ENCODE measurements at places on chromosomes 1 and 21.

DNA sequence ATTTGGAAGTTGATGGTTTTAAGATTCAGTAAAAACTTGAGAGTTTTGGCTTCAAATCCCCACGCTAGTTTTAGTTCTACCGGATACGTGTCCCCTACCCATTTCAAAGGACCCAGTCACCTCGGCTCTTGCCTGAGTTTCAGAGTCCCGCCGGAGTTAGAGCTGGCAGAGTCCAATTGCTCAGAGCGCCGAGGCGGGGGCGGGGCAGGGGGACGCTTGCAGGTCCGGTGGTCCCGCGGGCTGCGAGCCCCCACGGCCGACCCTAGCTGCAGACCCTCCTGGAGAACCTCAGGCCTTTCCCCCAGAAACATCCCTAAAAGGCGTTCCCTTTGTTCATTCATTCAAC lies 765 bp upstream of the VPS45 start:
- peak; percentile 76 for DNase-seq
- peak overlapping the region; percentile 99 for H3K27ac ChIP-seq
- H3K36me3 ChIP-seq: peaks cover 22% of the 10 kb centered on the region
- peaks cover 42% of the 10 kb centered on the region for H3K4me1 ChIP-seq
- peak overlapping the region; percentile 96 for H3K4me3 ChIP-seq

DNA sequence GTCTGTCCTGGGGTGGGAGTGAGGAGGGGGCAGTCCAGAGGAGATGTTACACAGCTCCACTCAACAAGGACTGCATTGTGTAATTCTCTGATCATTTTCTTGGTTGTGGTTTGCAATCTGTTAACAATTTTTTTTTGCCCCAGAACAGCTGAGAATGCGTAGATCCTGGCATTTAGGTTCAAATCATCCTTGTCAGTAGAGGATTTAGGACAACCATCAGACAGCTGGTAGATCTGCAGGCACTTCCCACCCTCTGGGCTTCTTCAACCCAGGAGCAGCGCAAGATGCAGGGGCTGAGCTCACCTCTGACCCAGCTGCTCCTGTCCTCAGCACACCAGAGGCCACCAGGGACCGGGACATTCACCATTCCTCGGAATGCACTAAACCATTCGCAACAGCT lies 13.5 kb downstream of the BCAR3 start:
- peak overlapping the region; percentile 49 for H3K27ac ChIP-seq
- H3K4me3 ChIP-seq: no peak overlapping the region
- peaks cover 36% of the 10 kb centered on the region for H3K36me3 ChIP-seq
- H3K27me3 ChIP-seq: no peaks in the 10 kb centered on the region
- no peak for DNase-seq

DNA sequence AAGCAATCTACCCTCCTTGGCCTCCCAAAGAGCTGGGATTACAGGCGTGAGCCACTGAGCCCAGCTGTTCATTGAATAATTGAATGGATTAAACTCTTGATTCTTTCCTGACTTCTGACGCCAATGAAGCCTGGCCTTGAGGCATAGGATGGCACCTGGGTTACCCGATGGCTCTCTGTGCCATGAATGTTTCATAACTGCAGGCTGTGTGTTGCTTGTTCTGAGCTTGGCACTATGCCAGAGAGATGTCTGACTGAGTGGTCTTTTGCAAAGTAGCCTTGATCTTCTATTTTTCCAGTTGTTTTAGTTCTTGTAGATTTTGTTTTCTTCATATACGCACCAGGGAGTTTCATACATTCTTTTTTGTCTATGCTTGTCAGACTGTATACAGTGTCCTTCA lies 38.5 kb upstream of the AK4 start:
- no peak overlapping the region for H3K27ac ChIP-seq
- no peaks in the 10 kb centered on the region for H3K36me3 ChIP-seq
- DNase-seq: no peak
- peaks cover 9% of the 10 kb centered on the region for H3K27me3 ChIP-seq

DNA sequence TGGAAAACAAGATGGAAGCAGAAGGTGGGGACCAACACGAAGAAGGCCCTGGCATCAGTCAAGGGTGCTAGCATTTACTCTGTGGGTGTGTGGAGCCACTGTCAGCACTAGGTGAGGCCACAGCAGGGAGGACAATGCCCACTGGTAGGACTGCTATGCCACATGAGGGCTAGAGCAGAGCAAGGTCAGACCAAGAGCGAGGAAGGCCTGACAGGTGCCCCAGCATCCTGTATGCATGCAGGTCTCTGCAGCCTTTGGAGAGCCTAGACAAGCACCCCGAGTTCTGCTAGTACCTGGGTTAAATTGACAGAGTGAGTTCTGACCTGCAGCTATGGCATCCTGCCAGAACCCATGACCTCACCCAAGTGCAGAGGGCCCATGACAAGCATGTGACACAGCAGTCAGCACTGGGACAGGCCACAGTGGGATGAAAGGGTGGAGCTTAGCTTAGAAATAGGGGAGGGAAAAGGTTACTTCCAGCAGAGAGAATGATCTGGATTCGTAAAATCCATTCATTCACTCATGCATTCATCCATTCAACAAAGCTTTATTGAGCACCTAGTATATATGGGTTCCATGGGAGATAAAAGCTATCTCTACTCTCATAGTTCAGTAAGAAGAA lies 9.0 kb upstream of the CSF1 start:
- H3K27me3 ChIP-seq: peaks cover 20% of the 10 kb centered on the region
- peaks cover 21% of the 10 kb centered on the region for H3K4me1 ChIP-seq
- H3K4me3 ChIP-seq: no peak overlapping the region
- no peak overlapping the region for H3K27ac ChIP-seq
- no peaks in the 10 kb centered on the region for H3K36me3 ChIP-seq

GRCh38 chr1:27779122-27779521 lies 6.1 kb downstream of the STX12 start:
- no peak for DNase-seq
- H3K4me1 ChIP-seq: peaks cover 2% of the 10 kb centered on the region
- no peak overlapping the region for H3K27ac ChIP-seq
- H3K36me3 ChIP-seq: peaks cover 9% of the 10 kb centered on the region
- H3K4me3 ChIP-seq: no peak overlapping the region

DNA sequence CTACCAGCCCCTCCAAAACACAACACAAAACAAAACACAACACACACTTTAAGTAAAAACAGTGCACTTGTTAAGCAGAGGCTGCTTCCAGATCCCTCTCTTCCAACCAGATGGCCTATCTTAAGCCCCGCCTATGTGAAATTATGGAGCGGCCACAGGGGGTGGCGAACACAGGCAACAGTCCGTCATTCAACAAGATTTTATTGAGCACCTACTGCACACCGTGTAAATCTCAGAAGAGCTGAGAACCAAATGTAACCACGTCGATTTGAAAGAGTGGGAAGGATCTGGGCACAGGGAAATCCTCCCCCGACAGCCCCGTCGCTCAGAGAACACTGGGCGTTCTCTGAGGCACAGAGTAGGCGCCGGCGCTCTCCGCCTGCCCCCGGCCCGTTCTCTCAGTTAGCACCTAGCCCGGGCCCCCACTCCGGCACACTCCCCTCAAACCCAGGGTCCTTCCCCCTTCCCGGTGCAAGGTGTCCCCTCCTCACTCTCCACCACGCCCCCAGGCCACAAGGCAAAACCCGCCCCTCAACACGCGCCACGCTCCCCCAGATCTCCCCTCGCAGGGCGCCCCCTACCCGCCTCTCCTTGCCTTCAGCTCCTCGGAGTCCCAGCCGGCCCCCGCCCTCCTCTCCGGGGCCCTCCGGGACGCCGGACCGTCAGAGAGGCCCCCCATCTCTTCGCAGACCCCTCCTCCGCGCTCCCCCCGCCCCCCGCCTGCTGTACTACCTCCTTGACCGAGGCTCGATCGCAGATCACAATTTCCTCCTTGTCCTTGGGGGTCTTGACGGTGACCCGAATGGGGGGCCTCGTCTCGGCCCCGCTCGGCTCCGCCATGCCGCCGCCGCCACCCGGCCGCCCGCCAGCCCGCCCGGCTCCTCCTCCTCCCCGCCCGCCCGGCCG lies 483 bp downstream of the UBQLN4 start:
- no peaks in the 10 kb centered on the region for H3K27me3 ChIP-seq
- H3K27ac ChIP-seq: peak overlapping the region; percentile 94
- DNase-seq: peak; percentile 86
- peak overlapping the region; percentile 96 for H3K4me3 ChIP-seq
- peaks cover 32% of the 10 kb centered on the region for H3K4me1 ChIP-seq
- H3K36me3 ChIP-seq: peaks cover 39% of the 10 kb centered on the region

DNA sequence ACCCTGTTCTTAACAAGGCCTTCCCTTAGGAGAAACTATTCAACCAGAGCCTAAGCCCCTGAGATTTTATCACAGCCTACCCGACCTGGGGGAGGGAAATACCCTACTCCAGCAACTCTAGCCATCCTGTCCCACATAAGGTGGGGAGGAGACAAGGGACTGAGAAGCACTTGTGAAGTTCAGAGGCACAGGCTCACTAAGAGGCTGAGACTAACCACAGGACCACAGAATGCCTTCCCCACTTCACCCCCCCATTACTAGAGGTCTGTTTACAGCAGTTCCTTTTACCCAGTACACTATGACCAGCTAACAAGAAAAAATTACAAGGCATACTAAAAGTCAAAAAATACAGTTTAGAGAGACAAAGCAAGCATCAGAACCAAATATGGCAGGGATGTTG lies 86.8 kb downstream of the TEX35 start:
- no peak for DNase-seq
- H3K27ac ChIP-seq: no peak overlapping the region
- H3K4me3 ChIP-seq: no peak overlapping the region
- H3K36me3 ChIP-seq: no peaks in the 10 kb centered on the region
- H3K4me1 ChIP-seq: peaks cover 9% of the 10 kb centered on the region
- no peaks in the 10 kb centered on the region for H3K27me3 ChIP-seq

GRCh38 chr1:35279555-35279904 lies 11.0 kb downstream of the ZMYM4 start:
- no peaks in the 10 kb centered on the region for H3K4me1 ChIP-seq
- no peak overlapping the region for H3K4me3 ChIP-seq
- H3K27me3 ChIP-seq: no peaks in the 10 kb centered on the region
- no peak for DNase-seq
- no peak overlapping the region for H3K27ac ChIP-seq

DNA sequence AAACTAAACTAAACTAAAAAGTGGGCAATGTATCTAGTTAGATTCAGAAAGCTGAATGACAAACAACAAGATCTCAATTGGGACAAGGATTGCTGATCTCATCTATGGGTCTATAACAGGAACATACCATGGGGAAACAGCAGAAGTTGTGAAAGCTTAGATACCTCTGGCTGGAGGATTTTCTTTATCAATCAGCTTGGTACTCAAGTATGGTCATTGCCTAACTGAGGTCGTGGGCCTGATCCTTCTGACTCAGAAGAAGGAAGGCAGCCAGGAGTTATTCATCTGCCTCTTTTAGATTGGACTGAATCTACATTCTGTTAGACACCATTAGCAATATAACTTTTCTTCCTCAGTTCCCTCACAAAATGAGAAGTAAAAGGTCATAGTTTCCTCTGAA lies 39.7 kb downstream of the DNTTIP2 start:
- peaks cover 47% of the 10 kb centered on the region for H3K36me3 ChIP-seq
- no peak overlapping the region for H3K27ac ChIP-seq
- no peaks in the 10 kb centered on the region for H3K4me1 ChIP-seq
- peaks cover 5% of the 10 kb centered on the region for H3K27me3 ChIP-seq

DNA sequence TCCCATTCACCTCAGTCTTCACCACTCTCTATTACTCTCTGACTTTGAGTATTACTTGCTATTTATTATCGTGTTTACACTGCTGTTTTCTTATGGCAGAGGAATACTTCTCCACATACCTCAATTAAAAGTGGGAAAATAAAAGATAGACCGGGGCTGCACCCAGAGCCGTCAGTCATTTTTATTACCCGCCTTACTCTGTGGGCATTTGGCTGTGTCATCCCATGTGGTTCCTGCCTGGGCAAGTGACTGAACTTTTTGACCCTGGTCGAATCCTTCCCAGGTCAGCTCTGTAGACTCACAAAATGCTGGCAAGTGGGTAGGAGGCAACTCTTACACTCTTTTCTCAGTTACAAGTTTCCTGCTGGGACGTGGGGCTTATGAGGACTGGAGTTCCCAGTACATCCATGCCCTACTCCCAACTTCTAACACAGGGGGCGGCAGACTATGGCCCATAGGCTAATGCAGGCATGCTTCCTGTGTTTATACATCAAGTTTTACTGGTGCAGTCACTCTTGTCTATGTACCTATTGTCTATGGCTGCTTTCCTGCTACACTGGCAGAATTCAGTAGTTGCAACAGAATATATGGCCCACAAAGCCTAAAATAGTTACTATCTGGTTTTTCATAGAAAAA lies 69.5 kb upstream of the KCND3 start:
- H3K27me3 ChIP-seq: peaks cover 12% of the 10 kb centered on the region
- no peak overlapping the region for H3K4me3 ChIP-seq
- no peak for DNase-seq
- peaks cover 8% of the 10 kb centered on the region for H3K4me1 ChIP-seq
- no peak overlapping the region for H3K27ac ChIP-seq

- no peak for DNase-seq
- H3K27ac ChIP-seq: no peak overlapping the region
- H3K4me1 ChIP-seq: peaks cover 4% of the 10 kb centered on the region
- no peak overlapping the region for H3K4me3 ChIP-seq
- peaks cover 3% of the 10 kb centered on the region for H3K27me3 ChIP-seq
Observed at GRCh38 chr1:57013522-57013921, 47.7 kb upstream of the C8B start.

DNA sequence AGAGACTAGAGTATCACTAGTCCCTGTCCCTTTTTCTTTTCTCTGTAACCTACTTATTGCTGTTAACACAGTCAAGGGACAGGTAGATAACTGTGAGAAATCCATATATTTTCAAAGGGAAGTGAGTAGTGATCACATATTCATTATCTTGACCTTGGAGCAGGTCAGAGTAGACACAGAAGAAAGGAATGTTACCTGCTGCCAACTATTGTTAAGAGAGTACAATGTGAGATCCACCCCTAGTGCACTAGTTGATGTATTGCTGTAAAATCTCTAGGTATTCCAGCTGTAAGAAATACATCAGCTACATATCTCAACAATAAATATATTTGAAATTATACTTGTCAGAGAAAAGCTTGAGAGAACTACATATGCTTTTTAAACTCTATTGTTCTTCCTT lies 68.7 kb upstream of the ADGRL2 start:
- no peaks in the 10 kb centered on the region for H3K36me3 ChIP-seq
- H3K27ac ChIP-seq: no peak overlapping the region
- no peaks in the 10 kb centered on the region for H3K27me3 ChIP-seq
- no peak overlapping the region for H3K4me3 ChIP-seq

GRCh38 chr1:42935971-42936308 lies 22.7 kb downstream of the SLC2A1 start:
- peak overlapping the region; percentile 67 for H3K27ac ChIP-seq
- H3K4me1 ChIP-seq: peaks cover 71% of the 10 kb centered on the region
- no peak for DNase-seq
- peaks cover 39% of the 10 kb centered on the region for H3K36me3 ChIP-seq
- H3K27me3 ChIP-seq: peaks cover 3% of the 10 kb centered on the region
- no peak overlapping the region for H3K4me3 ChIP-seq

DNA sequence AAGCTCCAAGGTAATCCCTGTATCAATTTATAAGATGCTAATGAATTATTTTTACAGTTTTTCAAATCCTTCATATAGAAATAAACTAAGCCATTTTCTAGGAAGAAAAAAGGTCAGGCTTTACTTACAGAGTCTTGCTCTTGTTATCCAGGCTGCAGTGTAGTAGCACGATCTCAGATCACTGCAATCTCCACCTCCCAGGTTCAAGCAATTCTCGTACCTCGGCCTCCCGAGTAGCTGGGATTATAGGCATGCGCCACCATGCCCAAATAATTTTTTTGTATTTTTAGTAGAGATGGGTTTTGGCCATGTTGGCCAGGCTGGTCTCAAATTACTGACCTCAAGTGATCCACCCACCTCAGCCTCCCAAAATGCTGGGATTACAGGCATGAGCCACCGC lies 27.0 kb downstream of the RERE start:
- H3K27ac ChIP-seq: no peak overlapping the region
- peaks cover 37% of the 10 kb centered on the region for H3K36me3 ChIP-seq
- no peak overlapping the region for H3K4me3 ChIP-seq
- H3K4me1 ChIP-seq: peaks cover 48% of the 10 kb centered on the region

GRCh38 chr1:16215882-16216753 lies 3.7 kb upstream of the ARHGEF19 start:
- H3K27ac ChIP-seq: no peak overlapping the region
- H3K4me1 ChIP-seq: peaks cover 19% of the 10 kb centered on the region
- no peaks in the 10 kb centered on the region for H3K36me3 ChIP-seq
- H3K27me3 ChIP-seq: peaks cover 37% of the 10 kb centered on the region
- H3K4me3 ChIP-seq: peak overlapping the region; percentile 85

Measured in nephron progenitor cell (in vitro differentiated cells).